Left renal pelvis (tissue), 4 donors: ENCODE measurements at places on chromosomes 2 and 18. TPM values are rescaled to one million over a fixed set of nuclear protein-coding genes. Genes with fewer than 3 reads are reported as not detected.

DNA sequence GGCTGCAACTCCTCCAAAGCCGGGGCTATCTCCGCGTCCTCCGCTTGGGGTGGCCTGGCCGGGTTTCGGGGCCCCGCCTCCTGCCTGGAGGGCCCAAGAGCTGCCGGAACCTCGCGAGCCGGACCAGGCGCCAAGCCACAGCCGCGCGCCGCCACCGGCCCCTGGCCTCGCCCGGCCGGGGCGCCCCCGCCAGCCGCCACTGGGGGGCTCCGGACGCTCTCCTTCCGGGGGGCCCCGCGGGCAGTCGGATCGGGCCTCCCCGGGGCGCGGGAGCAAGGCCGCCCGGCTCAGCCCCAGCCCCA is 17.4 kb upstream of the HAAO start:
- DNase-seq, result no peak

GRCh38 chr2:96739076-96739632 is 710 bp downstream of the LMAN2L start:
- no peak for DNase-seq

DNA sequence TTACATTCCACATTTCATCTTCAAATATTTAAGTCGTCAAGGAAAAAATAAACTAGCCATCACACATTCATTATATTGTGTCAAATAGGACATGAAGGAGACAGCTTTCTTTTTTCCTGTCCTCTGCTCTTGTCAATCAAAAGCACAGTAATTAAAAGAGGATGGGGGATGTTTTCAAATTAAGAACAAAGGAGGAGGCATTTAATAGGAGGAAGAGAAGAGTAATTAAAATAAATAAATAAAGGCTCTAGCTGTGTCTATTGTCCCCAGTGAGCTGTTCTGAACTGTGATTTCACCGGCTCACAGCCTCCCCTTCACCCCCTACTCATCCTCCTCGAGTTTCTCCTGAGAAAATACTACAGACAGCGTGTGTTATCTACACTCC is 1377.1 kb upstream of the PIK3C3 start:
- DNase-seq, result no peak

Gene TMEM200C
- 0.50 TPM for polyA plus RNA-seq

DNA sequence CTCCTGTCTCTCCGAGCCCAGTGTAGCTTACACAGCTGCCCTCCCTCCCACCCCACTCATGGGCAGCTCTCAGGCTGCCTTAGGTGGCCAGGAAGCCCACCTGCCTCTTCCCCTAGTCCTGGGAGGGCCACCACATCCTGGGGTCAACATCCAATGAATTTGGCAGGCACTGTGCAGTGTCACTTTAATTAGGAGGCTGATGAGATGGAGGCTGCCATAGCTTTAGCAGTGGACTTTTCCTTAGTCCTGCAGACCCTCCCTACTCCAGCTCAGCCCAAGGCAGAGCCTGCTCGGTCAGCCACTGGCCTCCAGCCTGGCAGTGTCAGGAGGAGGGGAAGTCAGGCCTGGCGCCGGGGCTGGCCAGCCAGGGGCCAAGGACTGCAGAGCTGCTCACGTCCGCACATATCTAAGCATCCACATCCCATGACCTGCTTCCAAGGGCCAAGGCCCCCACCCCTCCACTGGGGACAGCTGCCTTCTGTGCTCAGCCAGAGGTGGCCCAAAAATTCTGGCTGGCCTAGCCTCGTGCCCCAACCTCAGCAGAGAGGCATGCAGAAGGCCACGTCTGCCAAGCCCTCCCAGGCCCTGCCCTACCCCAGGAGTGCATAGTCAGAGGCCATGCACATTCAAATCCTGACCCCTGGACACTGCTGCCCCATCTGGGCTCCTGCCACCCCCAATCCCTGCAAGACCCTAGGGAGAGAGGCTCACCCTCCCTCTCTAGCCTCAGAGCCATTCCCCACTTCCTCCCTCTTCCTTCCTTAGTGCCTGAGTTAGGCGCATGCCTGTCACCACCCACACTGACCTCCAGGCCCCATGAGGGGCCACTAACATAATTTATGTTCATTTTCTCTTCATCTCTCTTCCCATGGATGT is 33.1 kb downstream of the ADRA2B start:
- DNase-seq, result no peak

- DNase-seq, result no peak
These were observed 843.7 kb downstream of the LRRTM4 start for GRCh38 chr2:76678383-76679024.

Gene PLGLB2
- polyA plus RNA-seq, result 5.0 TPM

DNA sequence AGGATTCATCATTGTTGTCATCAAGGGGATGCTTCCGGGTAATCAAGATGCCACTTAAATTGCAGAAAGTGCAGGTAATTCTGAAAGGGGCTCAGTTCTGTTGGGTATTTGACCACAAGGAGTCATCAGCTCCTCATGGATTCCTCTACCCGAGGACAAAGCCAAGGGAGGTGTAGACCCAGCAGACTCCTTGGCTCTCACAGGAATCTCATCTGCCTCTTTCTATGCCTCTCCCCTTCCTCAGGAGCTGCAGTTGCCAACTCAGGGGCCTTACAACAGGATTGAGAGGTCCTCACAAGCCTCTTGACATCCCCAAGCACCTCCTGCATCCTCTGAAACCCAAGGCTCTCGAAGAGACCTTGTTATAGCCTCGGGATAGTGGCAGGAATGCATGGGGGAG is 44.0 kb downstream of the ITGB6 start:
- DNase-seq, result no peak

DNA sequence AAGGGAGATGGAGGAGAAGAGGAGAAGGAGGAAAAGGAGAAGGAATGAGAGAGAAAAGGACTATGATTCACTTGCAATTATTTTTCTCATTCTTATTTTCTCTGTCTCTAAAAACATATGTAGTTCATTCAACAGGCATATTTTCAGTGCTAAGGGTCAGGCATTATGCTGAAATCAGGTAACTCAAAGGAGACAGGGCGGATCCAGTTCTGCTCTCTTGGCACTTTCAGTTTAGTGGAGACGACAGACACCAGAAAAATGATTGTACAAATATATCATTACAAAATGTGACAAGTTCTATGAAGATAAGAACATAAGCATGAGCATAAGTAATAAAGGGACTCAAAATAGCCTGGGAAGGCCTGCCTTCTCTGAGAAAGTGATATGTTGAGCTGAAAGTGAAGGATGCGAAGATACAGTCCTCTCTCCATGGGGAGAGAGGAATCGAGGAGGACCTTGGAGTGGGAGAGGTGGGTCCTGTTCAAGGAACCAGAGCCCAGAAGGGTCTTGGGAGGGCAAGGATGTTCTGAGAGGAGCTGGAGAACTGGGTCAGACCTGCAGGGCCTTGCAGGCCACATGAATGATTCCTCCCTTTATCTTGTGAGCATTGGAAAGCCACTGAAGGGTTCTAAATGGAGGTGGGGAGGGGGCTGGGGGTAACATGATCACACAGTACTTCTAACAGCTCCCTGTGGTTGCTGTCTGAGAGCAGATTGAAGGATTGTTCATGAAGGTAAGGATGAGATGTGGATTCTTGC is 58.6 kb upstream of the TMEM17 start:
- no peak for DNase-seq

DNA sequence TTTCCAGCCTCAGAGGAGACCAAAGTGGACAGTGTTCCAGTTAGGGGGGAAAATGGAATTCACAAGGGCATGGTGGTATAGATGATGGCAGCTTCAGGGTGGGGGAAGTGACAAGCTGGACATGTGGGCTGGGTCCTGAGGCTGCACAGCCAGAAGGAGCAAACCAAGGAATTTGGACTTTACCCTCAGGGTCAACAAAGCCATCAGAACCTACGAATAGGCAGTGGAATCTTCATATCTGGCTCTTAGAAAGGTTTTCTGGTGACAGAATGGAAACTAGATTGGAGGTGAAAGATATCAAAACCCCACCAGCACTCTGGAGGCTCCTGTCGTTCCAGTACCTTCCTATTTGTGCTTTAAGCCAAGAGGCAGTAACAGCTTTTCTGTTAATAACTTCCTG is 127.1 kb downstream of the SETBP1 start:
- no peak for DNase-seq

Gene LOXL3
- polyA plus RNA-seq, result 9.2 TPM

DNA sequence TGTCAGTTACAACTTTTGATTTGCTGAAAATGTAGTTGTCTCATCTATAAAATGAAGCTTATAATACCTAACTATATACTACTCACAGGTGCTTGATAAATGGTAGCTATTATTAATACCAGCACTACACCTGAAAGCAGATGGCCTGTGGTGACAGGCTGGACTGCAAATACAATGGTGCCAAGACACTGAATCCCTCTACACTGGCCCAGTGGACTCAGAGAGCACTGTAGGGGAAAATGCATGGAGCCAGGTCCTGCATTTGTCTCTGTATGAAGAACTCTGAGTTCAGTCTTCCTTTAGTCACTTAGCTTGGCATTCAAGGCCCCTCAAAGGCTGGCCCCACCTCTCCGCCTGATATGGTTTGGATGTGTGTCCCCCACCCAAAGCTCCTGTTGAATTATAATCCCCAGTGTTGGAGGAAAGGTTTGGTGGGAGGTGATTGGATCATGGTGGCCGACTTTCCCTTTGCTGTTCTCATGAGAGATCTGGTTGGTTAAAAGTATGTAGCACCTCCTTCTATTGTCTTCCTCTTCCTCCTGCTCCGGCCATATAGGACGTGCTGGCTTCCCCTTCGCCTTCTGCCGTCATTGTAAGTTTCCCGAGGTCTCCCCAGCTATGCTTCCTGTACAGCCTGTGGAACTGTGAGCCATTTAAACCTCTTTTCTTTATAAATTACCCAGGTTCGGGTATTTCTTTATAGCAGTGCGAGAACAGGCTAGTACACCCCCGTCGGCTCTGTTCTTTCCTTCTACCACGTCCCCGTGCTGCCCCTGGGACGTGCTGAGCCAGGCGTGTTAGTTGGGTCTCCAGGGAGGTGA is 11.1 kb upstream of the NTSR2 start:
- DNase-seq, result no peak

Gene MSTN
- 1.7 TPM for polyA plus RNA-seq

DNA sequence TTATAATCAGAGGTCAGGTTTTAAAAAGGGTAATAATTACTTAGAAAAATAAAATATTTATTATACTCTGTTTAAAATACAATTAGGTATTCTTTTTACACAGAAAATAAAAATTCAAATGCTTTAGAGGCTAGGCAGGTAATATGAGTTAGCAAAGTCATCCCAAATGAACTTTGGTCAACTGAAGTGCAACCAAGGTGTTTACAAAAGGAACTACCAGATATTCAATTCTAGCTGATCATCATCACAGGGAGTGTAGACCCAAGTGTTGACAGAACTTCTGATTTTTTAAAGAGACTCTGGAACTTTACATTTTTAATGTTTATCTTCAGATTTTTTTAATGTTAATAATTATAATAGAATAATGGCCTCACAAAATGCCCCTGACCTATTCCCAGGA is 59.3 kb upstream of the COL5A2 start:
- DNase-seq, result no peak

DNA sequence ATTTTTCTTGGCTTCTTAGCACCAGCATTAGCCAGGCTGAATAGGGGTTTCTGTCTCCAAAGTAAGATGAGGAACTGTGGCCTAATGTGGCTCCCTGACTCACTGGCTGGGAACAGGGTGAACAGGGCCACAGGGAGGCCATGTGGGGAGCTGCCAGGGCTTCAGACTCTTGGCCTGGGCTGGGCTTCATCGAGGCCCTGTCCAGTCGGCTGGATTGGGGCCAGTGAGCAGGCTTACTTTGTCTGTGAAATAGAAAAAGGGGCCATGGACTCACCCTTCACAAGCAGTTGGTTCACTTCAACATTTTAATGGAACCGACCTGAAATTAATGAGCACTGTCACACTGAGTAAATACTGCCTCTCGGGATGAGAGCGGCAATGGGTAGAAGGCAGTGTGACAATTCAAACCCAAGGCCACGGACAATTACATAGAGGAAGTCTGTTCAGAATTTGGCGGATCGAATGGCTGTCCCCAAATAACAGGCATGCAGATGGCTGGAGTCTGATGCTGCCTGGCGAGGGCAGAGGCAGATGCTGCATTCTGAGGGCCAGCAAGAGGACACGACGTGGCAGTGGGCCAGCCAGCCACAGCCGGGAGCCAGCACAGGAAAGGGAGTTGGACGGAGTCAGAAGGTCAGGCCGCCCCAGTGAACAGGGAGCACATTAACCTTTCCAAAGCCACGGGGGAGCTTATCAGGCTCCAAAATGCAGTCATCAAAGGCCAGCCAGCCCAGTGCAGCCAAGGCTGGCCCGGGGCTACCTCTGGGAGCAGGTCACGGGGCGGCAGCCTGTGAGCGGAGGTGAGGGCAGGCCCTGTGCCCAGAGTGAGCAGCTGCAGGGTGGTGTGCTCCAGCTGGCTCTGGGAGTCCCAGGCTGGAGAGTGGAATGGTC is 146.6 kb upstream of the REV1 start:
- DNase-seq, result no peak

GRCh38 chr18:36379435-36379984 is 82.0 kb downstream of the FHOD3 start:
- no peak for DNase-seq

DNA sequence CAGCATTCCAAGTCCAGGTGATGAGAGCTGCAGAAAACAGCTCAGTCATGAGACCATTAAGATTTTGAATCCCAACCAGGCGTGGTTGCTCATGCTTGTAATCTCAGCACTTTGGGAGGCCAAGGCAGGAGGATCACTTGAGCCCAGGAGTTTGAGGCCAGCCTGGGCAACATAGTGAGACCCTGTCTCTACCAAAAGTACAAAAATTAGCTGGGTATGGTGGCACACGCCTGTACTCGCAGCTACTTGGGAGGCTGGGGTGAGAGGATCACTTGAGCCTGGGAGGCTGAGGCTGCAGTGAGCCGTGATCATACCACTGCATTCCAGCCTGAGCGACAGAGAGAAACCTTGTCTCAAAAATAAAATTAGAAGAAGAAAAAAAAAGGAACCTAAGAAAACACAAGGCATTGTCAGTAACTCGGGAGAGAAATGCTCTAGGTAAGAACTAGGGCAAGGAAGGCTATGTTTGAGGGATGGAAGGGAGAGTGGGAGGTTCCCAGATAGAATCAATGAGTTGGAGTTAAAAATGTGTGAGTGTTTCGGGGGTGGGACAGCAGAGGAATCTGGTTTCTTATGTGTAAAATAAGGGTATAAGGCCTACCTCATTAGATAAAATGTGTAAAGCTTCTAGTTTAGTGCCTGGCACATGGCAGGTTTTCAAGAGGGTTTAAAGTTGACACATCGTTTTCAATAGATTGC is 23.3 kb upstream of the MTA3 start:
- no peak for DNase-seq

Gene SCYGR6
- not detected for polyA plus RNA-seq

Gene NEU2
- polyA plus RNA-seq, result not detected

DNA sequence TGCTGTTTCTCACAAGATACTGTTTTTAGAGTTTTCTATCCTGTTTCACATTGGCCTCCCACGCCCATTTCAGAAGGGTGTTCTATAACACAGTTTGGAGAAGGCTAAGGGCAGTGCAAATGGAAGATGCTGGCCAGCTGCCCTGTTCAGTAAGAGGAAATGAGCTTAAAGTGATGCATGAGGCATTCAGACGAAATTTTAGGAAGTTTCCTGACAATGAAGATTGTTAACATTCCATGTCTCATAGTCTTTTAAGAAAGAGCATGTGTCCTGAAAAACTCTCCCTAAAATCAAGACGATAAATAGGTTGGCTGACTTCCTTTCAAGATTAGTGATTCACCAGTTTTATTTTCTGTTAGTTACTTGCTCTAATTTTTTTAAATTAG is 484.2 kb upstream of the NRP2 start:
- no peak for DNase-seq

Gene DIPK1C
- polyA plus RNA-seq, result 0.18 TPM

GRCh38 chr2:100809506-100809905 is 10.4 kb upstream of the NPAS2 start:
- DNase-seq, result no peak
